Epithelial cell of proximal tubule (primary cell): ENCODE measurements at places on chromosomes 12 and 14.
A peak's percentile ranks its signal among the peaks of the same experiment; 100 is the strongest.

GRCh38 chr14:85587151-85587711, 57.3 kb downstream of the FLRT2 start:
- DNase-seq, result peak; percentile 26

GRCh38 chr12:29316752-29317151, 64.2 kb downstream of the ERGIC2 start:
- no peak for DNase-seq

DNA sequence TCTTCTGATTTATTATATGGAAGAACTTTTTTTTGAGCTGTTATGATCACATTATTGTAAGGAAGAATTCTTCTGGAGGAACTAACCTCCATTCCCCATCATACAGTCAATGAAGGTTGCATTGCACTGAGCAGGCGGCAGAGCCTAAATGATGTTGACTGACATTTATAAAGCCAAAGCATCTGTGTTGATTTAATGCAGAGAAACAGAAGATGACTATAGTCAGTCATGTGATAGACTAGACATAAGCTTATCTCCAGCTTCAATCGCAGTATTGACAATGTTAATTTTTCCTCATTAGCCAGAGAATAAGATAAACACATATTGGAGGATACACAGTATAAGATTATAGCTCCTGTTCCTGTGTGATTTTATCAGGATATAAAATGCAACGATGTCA, 82.0 kb downstream of the PRICKLE1 start:
- DNase-seq, result no peak

- DNase-seq, result no peak
Observed at GRCh38 chr12:121132601-121133481, at the start of gene P2RX7. P2RX7 (plus strand) TSS chr12:121132876; CDS start chr12:121132971, 95 bp downstream.

DNA sequence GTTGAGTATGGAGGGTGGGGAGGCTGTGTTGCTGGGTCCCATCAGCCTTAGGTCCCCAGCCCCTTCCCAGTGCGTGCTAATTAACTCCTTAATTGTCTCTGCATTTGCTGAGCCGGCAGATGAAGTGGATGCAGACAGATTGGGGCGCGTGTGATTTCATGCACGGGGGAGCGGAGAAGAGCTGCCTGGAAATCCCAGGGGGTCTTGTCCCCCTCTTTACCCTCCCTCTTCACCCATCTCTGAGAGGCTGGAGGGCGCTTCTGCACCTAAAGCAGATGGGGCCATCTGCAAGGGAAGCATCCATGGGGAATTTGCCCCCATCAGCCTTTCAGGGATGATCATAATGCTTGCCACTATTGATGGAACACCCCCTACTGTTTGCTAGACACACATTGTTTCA, 4.4 kb upstream of the ASIC1 start:
- DNase-seq, result no peak

DNA sequence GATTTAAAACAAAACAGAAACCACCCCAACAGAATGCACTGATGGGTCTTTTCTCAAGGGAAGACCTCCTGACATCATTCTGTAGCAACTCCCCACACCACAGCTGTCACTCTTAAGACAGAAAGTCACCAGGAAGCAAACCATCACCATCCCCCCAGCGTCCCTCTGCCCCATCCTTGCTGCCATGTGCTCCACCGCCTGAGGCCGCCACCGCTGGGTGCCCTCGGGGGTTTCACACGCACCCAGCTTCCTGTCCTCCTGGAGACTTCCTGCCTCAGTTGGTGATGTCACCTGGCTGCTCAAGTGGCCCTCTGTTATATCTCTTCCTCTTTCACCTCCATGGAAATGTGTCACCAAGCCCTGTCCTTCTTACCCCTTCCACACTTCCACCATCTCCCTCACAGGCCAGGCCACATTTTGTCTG, 71.4 kb upstream of the GPR68 start:
- no peak for DNase-seq

DNA sequence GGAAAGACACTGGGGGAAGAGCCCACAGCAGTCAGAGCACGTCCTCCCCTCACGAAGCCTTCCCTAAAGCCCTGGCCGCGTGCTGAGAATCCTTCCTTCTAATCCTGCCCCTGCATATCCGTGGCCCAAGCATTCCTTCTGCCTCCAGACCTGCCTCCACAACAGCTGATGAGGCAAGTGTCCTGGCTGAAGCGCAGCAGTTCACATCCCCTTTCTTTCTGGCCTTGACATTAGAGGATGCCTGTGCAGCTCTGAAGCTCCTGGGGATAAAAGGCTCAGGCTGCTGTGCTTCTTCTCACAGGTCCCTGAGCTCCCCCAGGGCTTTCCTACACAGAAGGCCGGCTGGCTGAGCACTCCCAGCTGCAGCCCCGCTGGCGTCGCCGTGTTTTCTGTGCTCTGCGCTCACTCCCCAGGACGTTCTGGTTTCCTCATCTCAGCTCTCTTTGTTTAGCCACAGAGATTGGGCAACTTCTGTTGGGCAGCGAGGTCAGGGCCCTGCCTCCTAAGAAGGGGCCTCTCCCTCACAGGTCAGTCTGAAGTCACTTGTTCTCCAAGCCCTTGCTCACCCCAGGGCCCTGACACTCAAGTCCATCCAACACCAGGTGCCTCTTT, 45.8 kb downstream of the NINJ2 start:
- DNase-seq, result no peak

DNA sequence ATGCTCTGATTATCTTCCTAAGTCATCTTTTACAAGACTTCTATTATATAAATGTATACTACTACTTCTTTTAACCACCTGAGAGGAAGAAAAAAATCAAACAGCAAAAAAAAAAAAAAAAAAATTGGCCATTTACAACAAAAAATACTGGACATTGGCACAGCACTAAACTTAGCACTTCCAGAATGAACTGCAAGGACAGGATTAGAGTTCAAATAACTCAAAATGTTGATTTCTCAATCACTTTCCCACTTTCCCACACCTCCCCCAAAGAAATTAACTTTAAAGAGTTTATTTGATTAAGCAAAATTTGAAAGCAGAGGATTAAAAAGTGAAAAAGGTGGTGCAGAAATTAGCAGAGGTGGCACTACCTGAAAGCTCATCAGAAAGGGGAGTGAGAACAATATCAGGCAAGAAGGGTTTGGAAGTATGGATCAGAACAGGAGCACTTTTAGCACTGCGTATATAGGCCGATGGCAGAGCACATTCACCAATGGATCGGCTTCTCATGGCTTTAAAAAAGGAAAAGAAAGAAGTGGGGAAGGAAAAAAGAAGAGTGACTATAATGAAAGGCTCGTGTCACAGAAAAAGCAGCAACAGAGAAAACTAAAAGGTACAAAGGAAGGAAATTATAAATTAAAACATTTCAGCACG, 109.2 kb downstream of the RALGAPA1 start:
- no peak for DNase-seq

DNA sequence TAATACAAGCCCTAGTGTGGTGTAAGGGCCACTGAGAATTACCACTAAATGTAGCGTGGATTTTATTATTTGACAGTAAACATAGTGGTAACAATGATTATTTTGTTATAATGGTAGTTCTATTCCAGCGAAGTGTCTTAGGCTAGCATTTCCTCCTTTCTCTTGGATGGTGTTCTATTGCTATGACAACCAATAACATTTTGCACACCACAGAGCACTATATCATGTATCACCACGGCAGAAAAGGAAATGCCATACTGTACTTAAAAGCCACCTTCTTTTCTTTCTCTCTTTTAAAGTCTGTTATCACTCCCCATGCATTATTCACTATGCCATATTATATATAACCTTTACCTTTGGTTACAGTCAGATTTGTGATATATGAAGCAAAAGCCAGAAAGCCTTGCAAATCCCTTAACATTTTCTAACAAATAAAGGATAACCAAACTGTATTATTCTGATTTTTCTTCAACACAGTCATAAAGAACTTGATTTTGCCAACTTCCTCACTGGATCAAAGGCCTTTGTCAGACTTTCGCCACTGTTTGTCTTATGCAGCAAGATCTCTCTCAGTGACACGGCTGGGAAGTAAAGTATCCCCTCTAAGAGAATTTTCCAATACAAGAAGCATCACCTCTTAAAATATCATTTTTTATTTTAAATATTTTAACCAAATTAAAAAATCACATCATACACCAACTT, 195.8 kb downstream of the FOXN3 start:
- no peak for DNase-seq

GRCh38 chr12:124713436-124714082, 146.1 kb upstream of the NCOR2 start:
- peak; percentile 83 for DNase-seq

- no peak for DNase-seq
Observed at GRCh38 chr12:544941-545635, 85.3 kb downstream of the B4GALNT3 start.

GRCh38 chr12:108621161-108621560, 12.5 kb downstream of the SELPLG start:
- DNase-seq, result no peak

- no peak for DNase-seq
Observed at GRCh38 chr14:100144996-100145646, 14.3 kb downstream of the DEGS2 start.

DNA sequence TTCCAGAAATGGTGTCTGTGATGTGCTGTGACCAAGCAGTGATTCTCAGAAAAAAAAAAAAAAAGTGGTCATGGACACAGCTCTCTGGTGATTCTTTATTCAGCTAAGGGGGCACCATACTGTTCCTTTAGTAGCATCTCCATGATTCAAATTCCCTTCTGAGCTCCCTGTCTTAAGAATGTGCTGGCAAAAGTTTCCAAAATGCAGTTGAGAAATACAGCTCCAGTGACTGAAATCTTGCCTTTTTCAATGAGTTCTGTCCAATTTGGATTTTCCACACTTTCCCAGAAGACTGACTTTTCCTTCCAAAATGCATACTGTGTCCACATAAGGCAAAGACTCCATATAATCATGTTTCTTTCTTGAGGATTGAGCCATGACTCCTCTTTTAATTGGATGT, 24.3 kb upstream of the CPM start:
- no peak for DNase-seq

GRCh38 chr12:29893002-29893401, 109.3 kb upstream of the TMTC1 start:
- DNase-seq, result no peak

DNA sequence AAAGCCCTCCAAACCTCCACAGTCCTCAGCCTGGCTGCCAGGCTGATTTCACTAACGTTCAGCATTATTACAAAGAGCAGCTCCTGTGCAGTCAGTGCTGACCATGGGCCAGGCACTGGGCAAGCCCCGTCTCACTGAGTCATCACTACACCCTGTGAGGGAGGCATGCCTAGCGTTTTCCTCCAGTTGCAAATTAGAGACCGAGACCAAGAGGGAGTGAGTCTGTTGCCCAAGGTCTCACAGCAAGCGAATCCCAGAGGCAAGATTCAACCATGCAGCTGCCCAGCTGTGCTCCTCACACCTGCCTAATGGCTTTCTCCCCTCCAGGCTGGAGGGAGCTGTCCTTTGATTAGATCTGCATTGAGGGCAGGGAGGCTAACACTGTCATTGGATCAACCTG, 229.3 kb upstream of the LHX5 start:
- peak; percentile 9 for DNase-seq

DNA sequence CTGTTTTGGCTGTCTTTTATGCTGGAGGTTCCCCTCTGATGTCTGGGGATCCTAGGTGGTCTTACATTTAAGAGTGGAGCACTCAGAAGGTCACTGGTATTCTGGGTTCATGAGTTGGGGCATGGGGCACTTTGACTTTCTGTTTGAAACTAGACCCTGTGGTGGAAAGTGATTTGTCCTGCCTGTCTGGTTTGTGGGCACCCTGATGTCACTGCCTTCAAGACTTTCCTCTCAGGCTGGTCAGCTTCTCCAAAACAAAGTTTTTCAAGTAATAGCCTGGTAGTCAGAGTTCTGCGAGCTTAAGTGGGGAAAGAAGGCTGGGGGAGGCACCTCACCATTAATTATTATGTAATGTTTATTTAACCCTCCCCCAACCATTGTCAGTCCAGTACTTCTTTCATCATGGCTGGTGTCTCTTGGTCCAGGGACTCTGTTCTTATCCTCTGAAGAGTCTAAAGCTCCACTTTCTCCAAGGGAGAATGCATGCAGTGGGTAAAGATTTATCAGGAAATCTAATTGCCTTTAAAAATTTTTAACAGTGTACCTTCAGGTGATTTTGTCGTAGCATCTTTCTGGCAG, 35.3 kb downstream of the ZC3H14 start:
- DNase-seq, result no peak

- DNase-seq, result peak; percentile 83
Observed at GRCh38 chr12:10940389-10940788, 1.3 kb upstream of the TAS2R14 start.

DNA sequence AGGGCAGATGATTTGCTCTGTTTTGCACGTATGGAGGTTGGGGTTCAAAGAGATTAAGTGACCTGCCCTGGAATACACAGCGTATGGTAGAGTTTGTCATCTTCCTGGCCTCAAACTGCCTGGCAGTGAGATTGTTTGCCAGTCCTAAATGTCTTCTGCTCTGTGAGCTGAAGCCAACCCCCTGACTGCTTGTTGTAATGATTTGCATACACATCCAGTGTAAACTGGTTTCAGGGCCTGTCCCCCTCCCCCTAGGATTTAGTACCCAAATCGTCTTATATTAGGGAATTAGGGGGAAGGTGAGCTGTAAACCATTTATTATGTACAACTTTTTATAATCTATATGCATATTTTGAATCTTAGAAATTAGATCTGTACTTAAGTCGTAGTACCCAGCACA, 38.4 kb downstream of the AKAP3 start:
- DNase-seq, result no peak

- DNase-seq, result no peak
Observed at GRCh38 chr14:101979666-101980065, 15.3 kb downstream of the DYNC1H1 start.

GRCh38 chr14:53615252-53615651, 341.4 kb downstream of the BMP4 start:
- no peak for DNase-seq

DNA sequence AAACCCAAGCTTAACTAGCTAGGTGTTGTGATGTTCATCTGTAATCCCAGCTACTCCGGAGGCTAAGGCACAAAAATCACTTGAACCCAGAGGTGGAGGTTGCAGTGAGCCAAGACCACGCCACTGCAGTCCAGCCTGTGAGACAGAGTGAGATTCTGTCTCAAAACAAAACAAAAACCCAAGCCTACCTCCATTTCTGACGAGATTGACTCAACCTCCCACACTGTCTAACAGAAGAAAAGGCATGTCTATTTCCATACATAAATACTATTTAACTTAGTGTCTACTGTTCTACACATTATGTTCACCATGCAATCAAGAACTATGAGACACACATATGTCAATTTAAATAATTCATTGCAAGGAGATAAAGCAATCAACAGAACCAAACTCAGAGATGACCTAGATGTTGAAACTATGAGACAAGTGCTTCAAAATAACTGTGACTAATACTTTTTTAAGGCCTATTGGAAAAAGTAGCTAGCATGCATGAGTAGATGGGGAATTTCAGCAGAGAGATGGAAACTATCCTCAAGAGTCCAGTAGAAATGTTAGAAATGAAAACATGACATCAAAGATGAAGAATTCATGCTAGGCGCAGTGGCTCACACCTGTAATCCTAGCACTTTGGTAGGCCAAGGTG, 75.9 kb upstream of the DHRS4 start:
- DNase-seq, result no peak

GRCh38 chr12:26798023-26798422, 35.0 kb downstream of the ITPR2 start:
- no peak for DNase-seq

- no peak for DNase-seq
Observed at GRCh38 chr14:90742252-90742651, 74.0 kb downstream of the TTC7B start.

GRCh38 chr12:15779925-15780324, 9.3 kb downstream of the EPS8 start:
- DNase-seq, result no peak
